Activated CD4-positive, CD25-positive, alpha-beta regulatory T cell (primary cell): ENCODE measurements at places on chromosomes 13 and 19.

GRCh38 chr19:8044018-8044417, 8.5 kb upstream of the CCL25 start:
- DNase-seq, result no peak

DNA sequence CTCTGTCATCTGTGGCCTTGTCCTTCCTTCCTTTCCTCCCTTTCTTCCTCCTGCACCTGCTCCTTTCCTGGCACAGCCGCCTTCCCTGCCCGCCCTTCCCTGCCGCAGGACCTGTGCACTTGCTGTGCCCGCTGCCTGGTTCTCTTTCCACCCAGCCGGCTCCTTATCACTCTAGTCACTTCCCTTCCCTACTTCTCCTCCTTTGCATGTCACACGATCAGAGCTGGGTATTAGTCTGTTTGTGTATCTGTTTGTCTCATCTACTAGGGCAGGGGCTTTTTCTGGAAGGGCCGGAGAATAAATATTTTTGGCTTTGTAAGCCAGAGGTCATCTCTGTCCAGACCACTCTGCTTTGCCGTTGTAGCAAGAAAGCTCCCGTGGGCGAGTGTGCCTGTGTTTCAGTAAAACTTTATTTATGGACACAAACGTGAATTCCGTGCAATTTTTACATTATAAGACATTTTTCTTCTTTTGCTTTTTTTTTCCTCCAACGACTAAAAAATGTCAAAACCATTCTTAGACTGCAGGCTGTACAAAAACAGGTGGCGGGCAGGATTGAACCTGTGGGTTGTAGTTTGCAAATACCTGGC, 6.1 kb downstream of the KDM4B start:
- DNase-seq, result no peak

GRCh38 chr19:29503140-29503758, 22.5 kb upstream of the VSTM2B start:
- no peak for DNase-seq

- no peak for DNase-seq
Observed at GRCh38 chr13:24288870-24289269, 20.5 kb upstream of the C1QTNF9 start.
